ENCODE measurements at places on chromosomes 2 and 18.

DNA sequence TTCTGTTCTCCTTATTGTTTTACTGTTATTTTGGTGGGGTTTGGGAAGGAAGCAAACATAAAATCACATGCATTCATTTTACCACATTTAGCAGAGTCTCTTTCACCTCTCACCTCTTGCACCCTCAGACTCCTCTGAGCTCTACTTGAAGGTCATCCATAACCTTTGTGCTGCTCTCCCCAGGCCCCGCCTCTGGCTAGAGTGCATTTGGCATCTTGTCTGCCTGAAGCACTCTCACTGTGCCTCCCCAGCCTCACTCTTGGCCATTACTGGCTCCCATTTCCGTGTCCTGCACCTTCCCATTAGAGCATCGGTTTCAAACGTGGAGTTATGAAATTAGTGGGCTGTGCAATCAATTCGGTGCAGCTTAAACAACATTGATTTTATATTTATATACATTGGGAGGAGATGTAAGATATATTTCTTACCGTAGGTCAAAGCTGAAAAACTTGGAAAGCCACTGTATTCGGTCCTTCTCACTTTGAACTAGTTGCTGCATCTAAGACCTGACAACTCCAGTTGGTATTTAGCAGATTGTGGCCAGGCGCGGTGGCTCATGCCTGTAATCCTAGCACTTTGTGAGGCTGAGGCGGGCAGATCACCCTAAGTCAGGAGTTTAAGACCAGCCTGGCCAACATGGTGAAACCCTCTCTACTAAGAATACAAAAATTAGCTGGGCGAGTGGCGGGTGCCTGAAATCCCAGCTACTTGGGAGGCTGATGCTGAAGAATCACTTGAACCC is 6.9 kb upstream of the ZFAND2B start:
- DNase-seq: no peak

DNA sequence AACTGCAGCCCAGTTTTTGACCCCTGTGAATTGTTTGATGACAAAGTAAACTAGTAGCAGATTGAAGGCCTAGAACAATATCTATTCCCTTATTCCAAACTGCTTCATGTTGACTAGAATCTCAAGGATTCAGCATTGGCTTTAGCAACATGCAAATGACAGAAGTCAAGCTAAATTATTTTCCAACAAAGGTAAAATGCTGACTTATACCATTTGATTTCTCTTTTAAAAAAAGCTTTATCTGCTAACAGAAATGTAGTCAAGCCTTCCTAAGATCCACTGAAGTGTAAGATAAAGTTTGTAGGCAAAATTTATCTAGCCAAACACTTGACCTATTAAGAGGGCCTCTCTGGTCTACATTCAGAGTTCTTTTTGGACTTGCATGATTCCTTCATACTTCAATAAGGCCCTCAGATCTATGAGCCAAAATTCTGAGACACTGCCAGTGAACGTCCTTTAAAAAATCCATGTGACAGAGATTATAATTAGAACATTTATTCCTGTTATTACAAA is 9.5 kb upstream of the CYBRD1 start:
- no peak for DNase-seq

- no peak for DNase-seq
Observed at GRCh38 chr18:56089612-56090258, 501.7 kb upstream of the TCF4 start.

DNA sequence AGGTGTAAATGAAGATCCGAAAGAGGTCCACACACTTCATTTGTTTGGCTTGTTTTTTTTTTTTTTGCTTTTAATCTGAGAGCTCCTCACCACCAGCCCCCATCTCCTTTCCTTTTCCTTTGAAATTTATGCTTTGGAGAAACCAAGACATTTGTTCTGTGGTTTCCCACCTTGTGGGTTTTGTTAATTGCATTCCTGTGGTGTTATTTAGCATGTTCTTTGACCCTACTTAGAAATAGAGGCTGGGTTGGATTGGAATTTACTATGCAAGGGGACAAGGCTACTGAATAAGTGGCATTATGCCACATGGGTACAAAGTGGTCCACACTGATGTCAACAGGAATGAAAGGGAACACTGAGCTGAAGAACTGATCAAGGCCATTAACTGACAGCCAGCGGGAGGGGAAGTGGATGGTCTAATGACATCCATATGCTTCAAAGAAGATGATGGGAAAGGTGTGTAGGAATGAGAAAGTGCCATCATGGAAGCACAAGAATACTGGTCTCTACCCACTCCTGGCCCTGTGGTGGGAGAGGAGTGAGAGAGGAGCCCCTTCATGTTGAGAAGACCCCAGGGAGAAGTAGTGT is 8.9 kb downstream of the CCL20 start:
- DNase-seq: no peak

DNA sequence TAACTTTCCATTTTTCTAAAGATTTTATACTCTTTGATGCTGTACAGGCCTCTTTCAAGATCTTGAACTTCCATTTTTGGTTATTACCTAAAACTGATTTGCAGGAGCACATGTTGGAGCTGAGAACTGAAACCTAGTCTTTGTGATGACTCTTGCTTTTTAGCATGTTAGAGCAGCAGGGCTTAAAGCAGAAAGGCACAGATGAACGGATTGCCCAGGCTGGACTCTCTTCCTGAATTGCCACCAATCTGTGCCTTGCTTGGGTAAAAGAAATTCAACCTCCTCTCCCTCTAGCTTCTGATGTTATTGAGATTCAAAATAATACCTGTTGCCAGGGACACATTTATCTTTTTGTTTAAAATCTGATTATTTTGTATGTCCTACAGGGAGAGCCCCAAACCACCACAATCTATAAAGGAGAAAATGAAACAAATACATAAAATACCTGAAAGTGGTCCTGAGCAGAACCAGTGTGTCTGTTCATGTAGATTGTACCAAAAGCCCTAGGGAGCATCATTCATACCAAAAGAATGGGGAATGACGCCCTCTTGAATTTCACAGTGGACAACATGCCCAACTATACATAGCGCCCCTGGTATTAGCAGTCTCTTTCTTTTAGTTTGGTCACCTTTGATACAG is 277.0 kb upstream of the MAP2 start:
- DNase-seq: no peak

GRCh38 chr18:34704823-34705222 is 5.3 kb upstream of the DTNA start:
- no peak for DNase-seq

GRCh38 chr2:112829961-112830681 is 6.5 kb downstream of the IL1B start:
- DNase-seq: no peak
